Daoy (cell line): ENCODE measurements at places on chromosomes 2 and 18. TPM values are rescaled to one million over a fixed set of nuclear protein-coding genes. Genes with fewer than 3 reads are reported as not detected.

MC4R gene
- total RNA-seq: not detected in 2 replicates

OTOF gene
- not detected in 2 replicates for total RNA-seq

BOK gene
- 3.3 and 4.6 TPM in 2 replicates for total RNA-seq

- DNase-seq: no peak
These were observed 57.3 kb downstream of the ROCK1 start for GRCh38 chr18:21054252-21054821.

DSG1 gene
- not detected in 2 replicates for total RNA-seq

DNA sequence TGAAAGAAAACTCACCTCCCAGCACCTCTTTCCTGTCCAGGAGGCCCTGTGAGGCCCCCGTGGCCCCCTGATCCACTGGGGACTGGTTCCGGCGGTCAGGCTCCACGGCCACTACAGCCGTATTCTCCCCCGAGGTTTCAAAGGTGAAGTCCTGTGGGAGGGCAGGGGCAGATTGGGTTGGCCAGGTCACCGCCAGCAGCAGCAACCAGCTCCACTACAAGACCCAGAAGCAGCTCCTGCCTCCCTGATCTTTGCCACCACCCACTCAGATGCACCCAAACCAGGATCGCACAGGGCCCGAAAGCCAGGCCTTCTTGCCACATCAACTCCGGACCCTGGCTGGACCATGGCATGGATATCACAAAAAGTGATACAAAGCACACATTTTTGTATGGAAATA lies 21.9 kb downstream of the SDC1 start:
- no peak for DNase-seq

DNA sequence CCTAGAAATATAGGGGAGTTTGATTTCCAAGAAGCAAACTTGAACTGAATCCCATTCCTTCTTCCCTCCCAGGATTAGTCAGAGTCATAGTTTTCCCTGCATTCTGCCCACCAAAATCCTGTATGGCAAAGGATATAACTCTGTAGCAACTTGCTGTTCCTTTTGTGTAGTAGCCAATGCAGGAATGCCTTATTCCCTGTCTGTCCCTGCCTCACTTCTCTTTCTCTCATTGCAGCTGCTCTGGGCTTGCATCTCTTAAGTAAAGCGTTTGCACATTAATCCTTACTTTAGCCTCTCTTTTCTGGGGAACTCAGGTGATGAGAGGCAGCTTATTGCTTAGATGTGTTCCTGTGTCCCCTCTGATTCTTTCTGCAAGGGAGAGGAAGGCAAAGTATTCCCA lies 333.1 kb upstream of the VWC2L start:
- no peak for DNase-seq

OXER1 gene
- total RNA-seq: not detected in 2 replicates

DNA sequence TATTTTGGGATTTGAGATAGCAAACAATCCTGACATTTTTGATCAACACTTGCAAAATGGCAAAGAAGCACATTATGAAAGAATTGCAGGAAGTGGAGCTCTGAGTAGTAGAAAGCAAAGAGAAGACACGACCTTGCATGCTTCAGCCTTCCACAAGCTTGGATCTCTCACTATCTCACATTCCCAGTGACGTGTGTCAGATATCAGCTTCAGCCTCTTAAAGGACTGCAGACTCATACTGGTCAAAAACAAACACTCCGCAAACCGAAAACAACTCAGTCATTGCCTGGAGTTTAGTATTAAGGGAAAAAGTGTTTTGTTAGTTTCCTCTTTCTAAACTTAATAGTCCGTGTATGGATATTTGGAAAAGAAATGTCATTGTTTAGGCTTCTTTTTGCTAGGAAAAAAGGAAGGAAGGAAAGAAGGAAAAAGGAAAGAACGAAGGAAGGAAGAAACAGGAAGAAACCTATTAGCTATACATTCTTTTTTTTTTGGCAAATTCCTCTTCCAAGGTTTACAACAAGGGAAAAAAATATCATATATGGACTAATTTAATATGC lies 32.6 kb upstream of the SLC40A1 start:
- peak; percentile 72 for DNase-seq

FSHR gene
- not detected in 2 replicates for total RNA-seq

GRCh38 chr18:28161608-28162599 lies 15.0 kb downstream of the CDH2 start:
- DNase-seq: peak; percentile 50

STK11IP gene
- 14.0 and 16.9 TPM in 2 replicates for total RNA-seq

- DNase-seq: no peak
These were observed 182.2 kb downstream of the FIGN start for GRCh38 chr2:163553601-163554000.

SIX3 gene
- total RNA-seq: 0.24 TPM in 1 of 2 replicates, not detected in the other

DNA sequence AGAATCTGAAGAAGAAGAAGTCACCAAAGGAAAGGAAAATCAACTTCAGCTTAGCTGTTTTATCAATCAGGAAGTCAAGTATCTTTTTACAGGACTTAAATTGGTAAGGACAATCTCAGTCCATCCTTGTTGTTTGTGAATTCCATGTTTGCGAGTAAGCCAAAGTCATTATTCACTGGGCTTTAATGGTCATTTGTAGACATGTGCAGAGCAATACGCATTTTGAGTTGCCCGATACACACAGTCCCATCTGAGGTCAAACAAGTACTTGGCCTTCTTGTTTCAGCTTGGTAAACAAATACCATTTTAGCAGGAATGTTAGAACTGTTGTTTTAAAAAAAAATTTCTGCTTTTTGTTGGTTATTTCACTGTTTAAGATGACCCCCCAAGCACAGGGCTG lies 40.9 kb downstream of the USP14 start:
- DNase-seq: no peak

DNA sequence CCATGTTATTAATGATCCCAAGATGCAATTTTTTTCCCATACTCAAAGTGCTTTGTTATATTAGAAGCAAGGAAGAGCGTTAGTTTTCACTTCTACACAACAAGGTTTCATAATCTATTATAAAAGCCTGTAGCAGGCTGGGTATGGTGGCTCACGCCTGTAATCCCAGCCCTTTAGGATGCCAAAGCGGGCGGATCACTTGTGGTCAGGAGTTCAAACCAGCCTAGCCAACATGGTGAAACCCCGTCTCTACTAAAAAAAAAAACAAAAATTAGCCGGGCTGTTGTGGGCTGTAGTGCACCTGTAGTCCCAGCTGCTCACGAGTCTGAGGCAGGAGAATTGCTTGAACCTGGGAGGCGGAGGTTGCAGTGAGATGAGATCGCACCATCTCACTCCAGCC lies 19.0 kb upstream of the SERPINB2 start:
- no peak for DNase-seq

GRCh38 chr2:60350791-60351190 lies 202.7 kb downstream of the BCL11A start:
- DNase-seq: no peak

DNA sequence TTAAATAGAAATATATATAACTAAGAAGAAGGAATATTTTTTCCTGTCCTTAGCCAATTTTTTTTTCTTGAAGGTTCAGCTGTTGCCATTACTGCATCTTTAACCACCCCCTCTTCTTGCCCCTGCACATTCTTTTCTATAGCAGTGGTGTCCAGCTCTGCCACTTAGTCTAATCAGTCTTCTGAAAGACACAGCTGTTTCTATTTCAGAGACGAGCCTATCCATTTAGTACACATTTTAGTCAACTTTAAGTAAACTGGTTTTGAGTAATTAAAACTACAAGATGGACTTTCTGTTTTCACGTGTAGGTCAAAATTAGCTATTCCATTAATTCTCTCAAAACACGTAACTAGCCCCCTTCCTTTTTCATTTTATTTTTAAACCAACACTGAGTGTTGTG lies 21.0 kb downstream of the SPOPL start:
- no peak for DNase-seq

C2orf81 gene
- 1.4 TPM in 2 replicates for total RNA-seq

DNA sequence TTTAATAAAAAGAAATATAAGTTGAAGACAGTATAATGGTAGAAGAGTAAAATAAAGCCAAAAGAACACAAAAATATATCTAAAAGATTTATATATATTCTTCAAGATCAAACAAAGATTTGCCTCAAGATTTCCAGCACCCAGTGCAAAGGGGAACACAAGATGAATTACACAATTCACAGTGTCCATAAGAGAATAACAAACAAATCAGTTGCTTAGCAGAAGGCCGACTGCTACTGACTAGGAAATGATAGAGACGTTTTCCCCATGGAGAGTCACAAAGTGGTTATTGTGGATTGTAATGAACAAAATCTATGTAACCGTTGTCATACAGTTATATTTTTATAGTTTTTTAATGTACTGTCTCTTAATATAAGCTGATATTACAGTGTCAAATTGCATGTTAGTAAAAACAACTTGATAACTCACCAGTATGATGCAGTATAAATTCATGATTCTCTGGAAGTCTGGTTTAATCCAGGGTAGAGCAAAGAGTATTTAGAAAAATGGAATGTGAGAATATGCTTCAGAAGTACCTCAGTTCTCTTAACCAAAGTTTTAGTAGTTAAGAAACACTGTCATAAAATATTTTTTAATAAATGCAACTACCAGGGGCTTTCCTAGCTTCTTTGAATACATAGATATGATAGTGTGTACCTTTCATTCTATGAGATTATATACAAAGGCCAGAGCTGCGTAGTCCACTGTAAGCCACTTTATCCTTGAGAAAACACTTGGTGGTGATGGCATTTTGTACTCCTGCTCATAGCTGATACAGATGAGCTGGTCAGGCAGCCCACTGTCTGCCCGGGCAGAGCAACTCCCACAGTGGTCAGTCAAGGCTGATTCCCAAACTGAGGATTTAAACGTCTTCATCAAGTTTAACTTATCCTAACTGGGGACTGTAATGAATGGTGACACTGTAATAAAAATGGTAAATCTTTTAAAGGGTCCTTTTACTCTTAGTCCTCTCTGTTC lies 180.5 kb upstream of the DTNA start:
- no peak for DNase-seq

DNA sequence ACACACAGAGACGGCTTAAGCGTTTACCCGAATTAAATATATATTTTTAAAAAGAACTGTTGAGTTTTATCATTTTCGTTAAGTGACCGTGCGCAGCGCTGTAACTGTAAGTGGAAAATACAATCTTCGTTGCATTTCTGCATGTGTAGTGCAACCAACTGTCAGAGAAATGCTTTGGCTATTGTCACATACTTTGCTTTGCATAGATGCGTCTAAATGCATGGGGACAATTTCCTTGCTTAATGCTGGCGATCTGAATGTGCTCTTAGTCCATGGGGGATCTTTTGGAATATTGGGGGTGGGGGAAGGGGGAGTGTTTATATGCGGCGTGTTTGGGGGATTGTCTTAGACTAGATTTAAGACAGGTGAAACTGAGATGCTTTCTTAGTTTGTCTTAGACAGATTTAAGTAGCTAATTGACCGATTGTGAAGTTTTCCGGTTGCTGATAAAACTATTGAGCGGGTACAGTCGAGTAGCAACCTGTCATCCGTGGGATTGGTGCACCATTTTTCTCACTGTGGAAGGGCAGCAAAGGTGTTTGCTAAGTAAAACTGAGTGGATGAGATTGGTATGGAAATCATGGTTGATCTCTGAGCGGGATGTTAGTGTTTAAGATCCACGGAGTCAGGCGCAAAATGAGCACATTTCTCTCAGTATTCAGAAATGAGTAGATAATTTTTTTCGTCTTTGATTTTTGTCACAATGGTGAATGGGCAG lies 476 bp downstream of the VSNL1 start:
- DNase-seq: no peak

DNA sequence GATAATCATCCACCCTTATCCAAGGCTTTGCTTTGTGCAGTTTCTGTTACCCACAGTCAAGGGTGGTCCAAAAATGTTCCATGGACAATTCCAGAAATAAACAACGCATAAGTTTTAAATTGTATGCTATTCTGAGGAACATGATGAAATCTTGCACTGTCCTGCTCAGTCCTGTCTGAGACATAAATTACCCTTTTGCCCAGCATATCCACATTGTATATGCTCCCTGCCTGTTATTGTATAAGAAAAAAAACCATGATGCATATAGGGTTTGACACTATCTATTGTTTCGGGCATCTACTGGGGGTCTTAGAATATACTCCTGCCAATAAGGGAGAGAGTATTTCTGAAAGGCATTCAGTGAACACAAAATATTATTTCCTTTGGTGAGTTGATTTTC lies 24.0 kb downstream of the LRRTM1 start:
- DNase-seq: no peak

GRCh38 chr18:67540559-67540958 lies 24.0 kb upstream of the DSEL start:
- DNase-seq: no peak
